ENCODE measurements at places on chromosomes 7 and 10.

DNA sequence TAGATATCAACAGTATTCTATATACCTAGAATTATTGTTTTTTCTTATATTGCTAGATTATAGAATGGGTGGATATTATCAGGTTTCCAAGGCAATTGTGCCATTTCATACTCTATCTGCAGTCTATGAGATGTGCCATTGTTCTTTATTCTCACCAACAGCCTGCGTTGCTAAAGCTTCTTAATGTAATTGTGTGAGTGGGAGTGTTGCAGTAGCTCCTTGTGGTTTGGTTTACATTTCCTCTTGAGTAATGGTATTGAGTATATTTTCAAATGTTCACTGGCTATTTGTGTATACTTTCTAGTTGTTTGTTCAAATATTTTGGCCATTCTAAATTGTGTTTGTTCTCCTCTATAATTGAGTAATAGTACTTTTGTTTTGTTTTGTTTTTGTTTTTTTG is 199.2 kb downstream of the TFEC start:
- H3K27ac ChIP-seq: no peak overlapping the region
- H3K4me3 ChIP-seq: no peak overlapping the region
- H3K27me3 ChIP-seq: no peaks in the 10 kb centered on the region
- no peaks in the 10 kb centered on the region for H3K4me1 ChIP-seq

DNA sequence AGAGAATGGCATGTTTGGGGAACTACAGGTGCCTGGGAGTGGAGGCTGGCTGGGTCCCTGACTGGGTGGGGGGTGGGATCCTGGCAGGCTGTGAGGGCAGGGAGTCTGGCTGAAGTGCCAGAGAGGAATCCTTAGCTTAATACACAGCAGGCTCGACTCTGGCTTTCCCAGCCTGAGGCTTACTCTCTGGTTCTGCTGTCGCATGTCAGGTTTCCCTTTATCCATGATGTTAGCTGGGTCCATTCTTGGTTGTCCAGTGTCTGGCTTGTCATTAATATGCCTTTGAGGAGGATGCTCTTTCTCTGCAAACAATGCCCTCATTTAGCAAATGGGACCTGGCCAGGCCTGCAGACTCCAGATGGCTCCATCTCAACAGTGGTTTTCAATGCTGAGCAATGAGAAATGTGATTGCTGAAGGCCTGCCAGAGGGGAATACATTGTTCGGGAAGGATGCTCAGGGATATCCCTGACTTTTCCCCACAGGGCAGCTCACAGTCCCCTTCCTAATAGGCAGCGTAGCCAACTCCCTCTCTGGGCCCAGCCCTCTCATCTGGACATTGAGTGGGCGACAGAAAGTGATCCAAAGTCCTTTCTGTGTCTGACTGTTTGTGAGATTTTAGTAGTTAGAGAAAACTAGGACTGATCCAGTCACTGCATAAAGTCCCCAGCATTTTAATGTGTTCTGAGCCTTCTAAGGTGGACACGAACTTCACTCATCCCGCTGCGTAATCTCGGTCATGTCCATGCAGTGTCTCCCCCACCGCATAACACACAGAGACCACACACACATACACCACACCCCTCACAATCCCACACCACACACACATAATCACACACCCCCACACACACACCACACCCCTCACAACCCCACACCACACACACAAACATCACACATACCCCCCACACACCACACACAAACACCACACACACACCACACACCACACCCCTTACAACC is 124.9 kb downstream of the ANLN start:
- H3K27me3 ChIP-seq: no peaks in the 10 kb centered on the region
- DNase-seq: no peak
- H3K27ac ChIP-seq: no peak overlapping the region
- H3K4me1 ChIP-seq: no peaks in the 10 kb centered on the region
- H3K36me3 ChIP-seq: no peaks in the 10 kb centered on the region

DNA sequence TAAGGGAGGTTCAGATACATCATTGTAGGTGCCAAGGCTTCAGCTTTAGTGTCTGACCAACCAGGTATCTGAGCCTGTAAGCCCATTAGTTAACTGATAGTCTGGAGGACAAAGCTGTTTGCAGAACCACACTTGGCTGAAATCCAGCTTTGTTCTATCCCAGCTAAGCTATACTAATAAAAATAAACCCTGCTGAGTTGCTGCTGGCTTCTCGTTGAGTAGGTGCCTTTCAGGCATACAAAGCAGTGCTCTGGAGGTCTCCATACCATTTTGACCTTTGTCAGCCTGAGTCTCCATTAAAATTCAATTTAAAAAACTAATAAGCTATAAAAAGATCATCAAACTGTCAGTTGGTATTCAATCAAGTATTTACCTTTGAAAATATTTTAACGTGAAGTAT is 22.0 kb downstream of the CDCA7L start:
- no peaks in the 10 kb centered on the region for H3K27me3 ChIP-seq
- H3K4me3 ChIP-seq: no peak overlapping the region
- H3K27ac ChIP-seq: no peak overlapping the region
- no peaks in the 10 kb centered on the region for H3K4me1 ChIP-seq
- H3K36me3 ChIP-seq: no peaks in the 10 kb centered on the region

DNA sequence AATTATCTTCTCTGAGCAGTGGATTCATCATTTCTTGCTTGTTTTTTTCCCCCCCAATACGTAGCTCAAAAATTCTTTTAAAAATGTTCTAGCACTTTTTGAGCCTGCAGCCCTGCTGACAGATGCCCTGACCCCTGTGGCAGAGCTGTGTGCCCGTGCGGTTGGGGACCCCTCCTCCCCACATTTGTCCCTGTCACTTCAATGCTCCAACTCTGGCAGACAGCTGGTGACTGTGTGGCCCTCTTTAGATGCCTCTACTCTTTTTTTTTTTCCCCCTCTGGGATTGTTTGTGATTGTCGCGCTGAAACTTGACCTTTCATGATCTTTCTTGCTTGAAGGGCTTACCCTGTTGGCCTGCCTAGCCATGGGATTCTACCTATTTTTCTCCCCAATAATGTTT is 214.1 kb downstream of the TMEM178B start:
- no peak for DNase-seq
- H3K36me3 ChIP-seq: no peaks in the 10 kb centered on the region
- H3K27me3 ChIP-seq: no peaks in the 10 kb centered on the region
- H3K4me3 ChIP-seq: no peak overlapping the region
- H3K4me1 ChIP-seq: no peaks in the 10 kb centered on the region
- no peak overlapping the region for H3K27ac ChIP-seq

- H3K36me3 ChIP-seq: peaks cover 18% of the 10 kb centered on the region
- H3K4me3 ChIP-seq: no peak overlapping the region
- no peaks in the 10 kb centered on the region for H3K4me1 ChIP-seq
- no peaks in the 10 kb centered on the region for H3K27me3 ChIP-seq
- H3K27ac ChIP-seq: no peak overlapping the region
These were observed 16.4 kb downstream of the NODAL start for GRCh38 chr10:70425096-70425495.

- H3K27me3 ChIP-seq: no peaks in the 10 kb centered on the region
- no peak overlapping the region for H3K27ac ChIP-seq
- H3K4me1 ChIP-seq: no peaks in the 10 kb centered on the region
- no peak overlapping the region for H3K4me3 ChIP-seq
- DNase-seq: no peak
These were observed 25.6 kb upstream of the SOSTDC1 start for GRCh38 chr7:16491148-16491547.

- no peaks in the 10 kb centered on the region for H3K27me3 ChIP-seq
- no peaks in the 10 kb centered on the region for H3K36me3 ChIP-seq
- peaks cover 4% of the 10 kb centered on the region for H3K4me1 ChIP-seq
- H3K4me3 ChIP-seq: no peak overlapping the region
These were observed 6.4 kb downstream of the TMEM248 start for GRCh38 chr7:66927348-66927948.

GRCh38 chr10:52170776-52171175 is 143.3 kb upstream of the DKK1 start:
- no peaks in the 10 kb centered on the region for H3K27me3 ChIP-seq
- DNase-seq: no peak
- no peaks in the 10 kb centered on the region for H3K4me1 ChIP-seq

- no peak overlapping the region for H3K27ac ChIP-seq
- DNase-seq: no peak
- no peaks in the 10 kb centered on the region for H3K4me1 ChIP-seq
- no peaks in the 10 kb centered on the region for H3K36me3 ChIP-seq
- no peak overlapping the region for H3K4me3 ChIP-seq
These were observed 35.5 kb upstream of the ZNF32 start for GRCh38 chr10:43684292-43684559.
